Activated CD8-positive, alpha-beta memory T cell treated with anti-CD3 and anti-CD28 coated beads, Interleukin-2, amount 50 U/mL, for 4 hours (primary cell): ENCODE measurements at places on chromosomes 16 and 17.

- DNase-seq: no peak
Observed at GRCh38 chr17:18002171-18002570, 29.5 kb downstream of the DRC3 start.

- DNase-seq: no peak
Observed at GRCh38 chr17:73098919-73099318, 6.4 kb upstream of the SLC39A11 start.

- no peak for DNase-seq
Observed at GRCh38 chr16:81740169-81740568, 38.9 kb upstream of the PLCG2 start.

- no peak for DNase-seq
Observed at GRCh38 chr17:73614256-73614655, 30.0 kb downstream of the SDK2 start.

- no peak for DNase-seq
Observed at GRCh38 chr16:67723911-67724305, 4.8 kb upstream of the GFOD2 start.

DNA sequence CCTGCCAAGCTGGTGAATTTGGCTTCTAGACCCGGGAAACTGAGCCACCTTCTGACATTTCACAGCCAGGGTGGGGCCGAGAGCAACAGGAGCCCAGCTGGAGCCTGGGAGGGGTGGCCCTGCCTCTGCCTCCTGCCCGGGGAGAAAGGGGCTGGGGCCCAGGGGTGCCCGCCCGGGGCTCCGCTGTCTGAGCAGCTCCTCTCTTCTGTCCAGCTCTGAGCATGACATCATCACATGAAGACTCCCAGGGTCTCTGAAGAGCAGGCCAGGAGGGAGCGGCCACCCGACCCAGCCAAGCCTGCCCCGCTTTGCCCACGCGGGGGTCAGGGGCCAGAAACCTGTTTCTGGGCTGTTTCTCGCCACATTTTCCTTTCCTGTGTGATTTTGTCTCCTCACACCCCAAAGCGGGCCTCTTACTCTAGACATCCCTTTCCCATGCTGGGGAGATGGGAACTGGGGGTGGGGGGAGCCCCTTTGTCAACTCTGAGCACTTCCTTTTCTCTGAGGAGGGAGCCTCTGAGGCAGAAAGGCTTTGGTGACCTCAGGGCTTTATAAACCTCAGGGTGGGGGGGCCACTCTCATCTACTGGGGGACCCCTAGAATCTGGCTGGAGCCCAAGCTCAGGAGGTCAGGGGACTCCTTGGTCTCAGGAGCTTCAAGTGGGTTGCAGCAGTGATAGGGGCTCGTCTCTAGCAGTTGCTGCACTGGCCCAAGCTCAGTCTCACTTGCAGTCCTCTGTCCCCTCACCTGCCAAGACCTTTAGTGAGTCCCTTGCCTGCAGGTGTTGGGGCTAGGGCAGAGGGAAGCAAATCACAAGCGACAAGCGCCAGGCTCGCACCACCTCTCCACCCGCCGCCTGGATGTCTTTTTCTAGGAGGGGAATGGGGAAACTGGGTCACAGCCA is 7.6 kb downstream of the UBALD2 start:
- no peak for DNase-seq

- no peak for DNase-seq
Observed at GRCh38 chr17:58520843-58521430, 6.5 kb upstream of the MTMR4 start.

DNA sequence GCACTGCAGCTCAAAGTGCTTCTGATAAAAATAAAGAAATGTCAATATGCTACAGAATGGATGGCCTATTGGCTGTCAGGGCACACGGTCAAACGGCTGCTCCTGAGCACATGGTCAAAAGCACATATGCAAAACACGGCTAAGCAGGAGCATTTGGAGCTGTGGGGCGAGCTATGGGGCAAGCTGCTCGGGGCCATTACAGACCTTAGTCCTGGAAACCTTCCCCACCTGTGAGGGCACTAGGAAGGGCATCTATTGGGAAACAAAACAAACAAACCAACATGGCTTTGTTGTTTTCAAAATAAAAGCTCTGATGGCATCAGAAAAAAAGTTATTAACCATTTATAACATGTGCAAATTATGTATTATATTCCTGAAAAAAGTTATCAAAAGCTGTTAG is 83.6 kb downstream of the SLC5A11 start:
- no peak for DNase-seq

- DNase-seq: no peak
Observed at GRCh38 chr16:61382435-61382834, 653.8 kb downstream of the CDH8 start.

- no peak for DNase-seq
Observed at GRCh38 chr17:48873209-48873608, 19.4 kb upstream of the ATP5MC1 start.

- no peak for DNase-seq
Observed at GRCh38 chr16:57152096-57153093, 33.4 kb downstream of the PSME3IP1 start.
